Endothelial cell (in vitro differentiated cells): ENCODE measurements at places on chromosomes 5 and 9.

DNA sequence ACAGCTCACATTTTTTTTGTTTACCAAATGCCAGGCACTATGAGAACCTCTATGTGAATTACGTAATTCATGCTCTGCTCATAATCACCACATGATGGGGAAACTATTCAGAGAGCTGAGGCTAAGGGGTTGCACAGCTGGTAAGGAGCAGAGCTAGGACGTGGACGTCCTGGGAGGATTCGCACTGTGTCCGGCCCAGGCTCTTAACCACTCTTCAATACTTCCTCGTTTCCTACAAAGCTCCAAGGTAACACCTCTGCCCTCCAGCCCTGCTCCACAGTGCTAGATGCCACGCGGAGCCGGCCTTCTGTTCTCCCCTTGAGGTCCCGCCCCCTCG lies 8.7 kb downstream of the PHF19 start:
- no peak for DNase-seq

GRCh38 chr5:126806-127205 lies 34.8 kb downstream of the PLEKHG4B start:
- DNase-seq = no peak

DNA sequence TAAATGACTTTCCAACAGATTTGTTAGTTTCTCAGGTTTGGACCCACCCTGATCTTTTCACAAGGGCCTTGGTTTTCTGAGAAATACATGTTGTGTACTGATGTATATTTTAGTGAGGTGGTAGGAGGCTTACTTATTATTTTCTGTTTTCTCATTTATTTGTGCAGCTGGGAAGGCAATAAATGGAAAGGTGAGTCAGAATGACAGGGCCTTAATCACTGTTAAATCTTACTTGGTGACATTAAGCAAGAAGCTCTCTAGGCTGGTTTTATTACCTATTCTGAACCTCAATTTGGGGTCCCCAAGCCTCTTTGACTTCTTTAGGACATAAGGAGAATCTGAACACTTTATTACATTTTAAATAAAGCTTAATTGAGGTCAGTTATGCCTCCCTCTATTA lies 214.0 kb upstream of the DAB2 start:
- DNase-seq = no peak

DNA sequence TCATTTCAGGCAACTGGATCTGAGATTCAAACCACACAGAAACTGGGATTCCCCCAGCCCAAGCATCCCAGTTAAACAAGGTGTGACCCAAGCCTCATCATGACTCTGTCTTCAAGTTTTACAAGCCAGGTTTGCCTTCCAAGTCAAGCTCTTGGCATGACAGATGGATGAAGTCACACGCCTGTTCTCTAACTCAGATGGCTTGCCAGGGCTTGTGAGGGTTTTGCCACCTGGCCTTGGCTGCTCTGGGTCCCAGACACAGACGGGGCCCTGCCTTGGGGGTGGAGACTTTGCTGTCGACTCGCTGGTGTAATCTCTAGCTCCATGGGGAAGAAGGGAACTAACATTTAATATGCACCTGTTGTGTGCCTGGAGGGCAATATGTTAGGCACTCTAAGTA lies 95.8 kb upstream of the RARS1 start:
- no peak for DNase-seq

GRCh38 chr5:108461628-108462367 lies 79.9 kb upstream of the FBXL17 start:
- no peak for DNase-seq

DNA sequence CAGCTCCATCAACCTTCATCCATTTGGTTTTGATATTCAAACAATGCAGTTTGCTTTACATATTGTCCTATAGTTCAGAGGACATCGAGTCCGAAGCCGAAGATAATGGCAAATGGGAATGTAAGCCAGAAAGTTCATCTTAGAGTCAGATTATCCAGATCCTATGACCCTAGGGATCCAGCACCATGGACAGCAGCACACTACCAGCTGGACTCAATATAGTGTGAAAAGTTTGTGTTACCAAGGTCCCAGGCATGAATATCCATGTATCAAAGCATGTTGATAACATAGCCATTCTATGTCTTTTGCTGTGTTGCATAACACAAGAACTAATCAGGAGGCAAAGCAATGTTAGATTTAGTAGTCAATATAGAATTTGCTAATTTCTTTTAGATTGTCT lies 46.3 kb downstream of the FSTL4 start:
- DNase-seq = peak; percentile 58

DNA sequence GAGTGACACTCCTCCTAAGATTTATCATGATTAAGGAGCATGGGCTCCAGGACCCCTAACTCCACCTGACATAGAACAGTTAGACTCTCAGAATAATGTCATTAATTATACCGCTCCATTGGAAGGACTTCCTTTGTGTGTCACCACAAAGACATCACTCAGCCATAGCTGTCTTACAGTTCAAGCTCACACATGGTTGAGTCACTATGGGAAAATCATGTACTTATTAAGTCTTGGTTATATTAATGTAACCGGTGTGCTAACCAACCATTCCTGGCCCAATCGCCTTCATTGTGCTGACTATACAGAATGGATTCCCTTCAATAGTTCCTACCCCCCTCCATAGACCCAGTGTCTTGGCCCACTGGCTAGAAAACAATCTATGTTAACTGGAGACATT lies 10.9 kb upstream of the MCCC2 start:
- no peak for DNase-seq

GRCh38 chr5:83919071-83920041 lies 198.7 kb upstream of the HAPLN1 start:
- DNase-seq = peak; percentile 9

DNA sequence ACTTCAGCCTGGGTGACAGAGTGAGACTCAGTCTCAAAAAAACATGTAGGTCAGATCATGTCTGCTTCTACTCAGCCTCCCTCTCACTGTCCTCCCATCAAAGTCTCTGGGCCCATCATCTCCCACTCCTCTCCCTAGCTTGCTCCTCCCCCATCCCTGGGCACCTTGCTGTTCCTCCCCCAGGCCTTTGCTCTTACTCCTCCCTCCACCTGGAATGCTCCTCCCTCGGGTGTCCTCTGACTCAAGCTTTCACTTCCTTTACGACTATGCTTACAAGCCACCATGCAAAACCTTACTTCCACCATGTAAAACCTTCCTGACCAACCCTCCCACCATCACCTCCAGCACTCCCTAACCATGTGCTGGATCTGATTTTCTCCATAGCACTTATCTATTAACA lies 51.5 kb downstream of the MTMR12 start:
- no peak for DNase-seq

- DNase-seq = no peak
Observed at GRCh38 chr9:112338561-112338960, 5.1 kb upstream of the PTBP3 start.

GRCh38 chr9:134007150-134007549 lies 15.0 kb upstream of the VAV2 start:
- no peak for DNase-seq

DNA sequence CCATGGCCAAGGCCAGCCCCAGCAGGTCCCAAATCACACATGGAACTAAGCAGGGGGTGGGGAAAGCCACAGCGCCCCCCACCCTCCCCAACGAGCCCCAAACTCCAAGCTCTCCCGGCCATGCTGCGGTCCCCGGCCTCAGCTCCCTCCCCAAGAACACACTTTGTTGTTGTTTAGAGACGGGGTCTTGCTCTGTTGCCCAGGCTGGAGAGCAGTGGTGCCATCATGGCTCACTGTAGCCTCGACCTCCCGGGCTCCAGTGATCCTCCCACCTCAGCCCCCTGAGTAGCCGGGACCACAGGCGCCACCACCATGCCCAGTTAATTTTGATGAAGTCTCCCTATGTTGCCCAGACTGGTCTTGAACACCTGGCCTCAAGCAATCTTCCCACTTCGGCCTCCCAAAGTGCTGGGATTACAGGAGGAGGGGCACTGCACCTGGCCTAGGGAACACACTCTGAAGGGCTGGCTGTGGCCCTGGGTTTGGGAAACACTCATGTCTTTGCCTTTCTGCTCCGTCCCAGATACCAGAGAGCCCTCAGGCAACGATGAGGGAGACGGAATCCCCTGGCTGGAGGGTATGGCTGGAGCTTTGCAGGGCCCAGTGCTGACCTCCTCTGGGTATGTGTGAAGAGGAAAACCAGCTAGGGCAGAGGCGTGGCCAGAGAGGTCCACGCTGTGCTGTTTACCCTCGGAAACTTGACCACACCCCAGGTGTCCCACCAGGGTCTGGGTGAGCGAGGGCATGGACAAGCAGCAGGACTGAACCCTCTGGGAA lies 53.2 kb upstream of the UBAC1 start:
- no peak for DNase-seq

GRCh38 chr5:151923866-151924476 lies 680 bp downstream of the GLRA1 start:
- DNase-seq = peak; percentile 40

GRCh38 chr5:103424026-103424425 lies 138.6 kb downstream of the NUDT12 start:
- DNase-seq = no peak

DNA sequence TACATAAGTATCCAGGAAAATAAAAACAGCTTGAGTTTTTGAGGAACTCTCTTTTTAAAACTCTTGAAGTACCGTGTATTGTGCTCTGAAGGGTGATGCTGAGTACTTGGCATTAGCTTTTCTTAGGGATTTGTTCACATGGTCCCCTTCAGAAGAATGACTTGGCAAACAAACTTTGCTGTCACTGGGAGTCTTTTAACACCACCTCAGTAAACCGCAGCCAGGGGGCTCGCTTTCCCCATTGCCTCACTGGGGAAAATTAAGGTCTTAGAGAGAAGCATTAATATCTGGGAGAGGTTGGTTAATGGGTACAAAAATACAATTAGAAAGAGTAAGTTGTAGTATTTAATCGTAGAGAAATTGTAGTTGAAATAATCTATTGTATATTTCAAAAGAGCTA lies 105.9 kb upstream of the DAP start:
- DNase-seq = no peak

DNA sequence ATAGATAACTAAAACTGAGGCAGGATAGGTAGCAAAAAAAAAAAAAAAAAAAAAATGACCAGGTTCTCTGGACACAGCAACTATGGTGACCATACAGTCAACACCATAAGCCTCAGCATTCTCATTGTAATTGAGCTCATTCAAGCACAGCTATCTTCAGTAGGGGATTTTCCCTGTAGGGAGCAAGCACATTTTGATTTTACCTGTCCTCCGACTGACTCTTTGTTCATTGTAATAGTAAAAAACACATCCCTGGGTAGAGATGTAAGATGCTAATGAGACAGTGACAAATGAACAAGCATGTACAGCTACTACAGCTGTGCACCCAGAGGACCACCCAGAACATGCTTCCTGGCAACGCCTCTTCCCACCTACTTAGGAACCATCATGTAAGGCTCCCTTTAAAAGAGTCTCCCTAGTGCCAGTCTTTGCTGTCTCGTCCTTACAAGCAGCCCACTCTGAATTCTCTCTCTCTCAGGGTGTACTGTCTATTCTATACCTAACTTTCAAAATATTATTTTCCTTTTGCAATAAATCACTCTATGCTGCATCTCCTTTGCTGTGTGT lies 65.0 kb upstream of the FBXW11 start:
- DNase-seq = no peak

DNA sequence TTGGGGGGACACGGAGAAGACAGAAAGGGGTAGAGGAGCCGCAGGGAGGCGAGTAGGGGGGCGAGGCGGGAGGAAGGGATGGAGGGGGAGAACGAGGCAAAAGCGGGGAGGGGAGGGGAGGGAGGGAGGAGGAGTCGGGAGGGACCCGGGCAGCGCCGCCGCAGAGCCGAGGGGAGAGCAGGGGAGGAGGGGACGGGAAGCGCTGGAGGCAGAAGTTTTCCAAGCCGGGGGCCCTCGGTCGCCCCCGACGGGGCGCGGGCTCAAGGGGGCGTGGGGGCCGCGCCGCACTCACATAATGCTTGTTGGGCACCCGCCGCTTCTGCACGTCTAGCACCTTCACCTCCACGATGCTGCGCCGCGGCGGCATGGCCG lies 353 bp downstream of the SH3PXD2B start:
- peak; percentile 62 for DNase-seq

GRCh38 chr5:103391659-103392058 lies 133.1 kb downstream of the MACIR start:
- DNase-seq = no peak

DNA sequence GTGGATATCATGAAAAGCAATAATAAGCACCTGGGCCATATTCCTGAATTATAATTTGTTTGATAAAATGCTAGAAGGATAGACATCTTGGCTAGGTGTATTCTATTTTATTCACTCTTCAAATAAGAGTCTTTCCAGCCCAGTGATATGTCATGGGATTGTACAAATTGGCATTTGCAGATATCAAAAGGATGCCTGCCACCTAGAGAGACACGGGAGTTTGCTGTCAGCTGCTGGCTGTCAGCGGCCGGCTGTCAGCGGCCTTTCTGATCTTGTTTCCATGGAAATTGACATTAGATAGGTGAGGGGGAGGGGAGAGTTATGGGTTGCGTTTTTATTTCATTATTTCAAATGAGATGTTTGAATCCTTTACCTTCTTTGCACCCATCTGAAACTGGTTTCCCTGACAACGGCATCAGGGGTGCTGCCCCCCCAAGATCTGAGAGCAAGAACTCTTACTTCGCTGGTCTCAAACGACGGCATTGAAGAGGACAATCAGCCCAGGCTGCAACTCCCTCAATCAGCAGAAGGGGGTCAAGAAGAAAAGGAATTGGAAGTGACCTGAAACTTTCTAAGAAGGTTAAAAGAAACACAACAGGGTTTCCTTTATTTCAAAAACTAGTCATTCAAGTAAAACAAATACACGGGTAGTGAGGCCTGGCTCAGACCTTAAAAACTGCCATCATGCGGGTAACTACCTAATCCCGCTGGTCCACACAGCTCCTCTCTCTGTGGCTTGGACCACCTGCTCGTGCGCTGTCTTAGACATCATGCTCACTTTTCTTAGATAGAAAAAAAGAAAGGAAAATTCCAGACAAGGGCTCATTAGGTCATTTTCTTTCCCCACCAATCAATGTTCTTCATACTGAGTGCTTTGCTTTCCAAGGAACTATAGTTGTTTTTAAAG lies 115.7 kb downstream of the TLE1 start:
- no peak for DNase-seq

GRCh38 chr9:20236676-20237075 lies 385.6 kb downstream of the MLLT3 start:
- DNase-seq = no peak

- peak; percentile 12 for DNase-seq
Observed at GRCh38 chr9:78296201-78296892, 578 bp upstream of the PSAT1 start.

DNA sequence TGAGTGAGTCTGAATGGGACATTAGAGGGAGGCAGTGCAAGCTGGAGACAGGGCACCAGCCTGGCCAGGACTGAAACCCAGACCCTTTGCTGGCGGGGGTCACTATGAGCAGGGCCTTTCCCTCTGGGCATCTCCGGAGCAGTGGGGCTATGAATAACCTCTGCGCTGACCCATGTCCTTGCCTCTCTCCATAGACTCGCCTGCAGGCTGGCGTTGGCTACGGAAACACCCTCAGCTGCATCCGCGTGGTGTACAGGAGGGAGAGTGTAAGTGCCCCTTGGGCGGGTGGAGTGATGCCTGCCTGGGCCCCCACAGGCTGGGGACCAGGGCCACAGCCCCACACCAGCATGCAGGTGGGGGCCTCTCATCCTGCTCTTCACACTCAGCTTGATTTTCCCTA lies 15.8 kb downstream of the SLC25A48 start:
- no peak for DNase-seq
